ENCODE measurements at places on chromosomes 2 and 18. TPM values are rescaled to one million over a fixed set of nuclear protein-coding genes. Genes with fewer than 3 reads are reported as not detected.

DNA sequence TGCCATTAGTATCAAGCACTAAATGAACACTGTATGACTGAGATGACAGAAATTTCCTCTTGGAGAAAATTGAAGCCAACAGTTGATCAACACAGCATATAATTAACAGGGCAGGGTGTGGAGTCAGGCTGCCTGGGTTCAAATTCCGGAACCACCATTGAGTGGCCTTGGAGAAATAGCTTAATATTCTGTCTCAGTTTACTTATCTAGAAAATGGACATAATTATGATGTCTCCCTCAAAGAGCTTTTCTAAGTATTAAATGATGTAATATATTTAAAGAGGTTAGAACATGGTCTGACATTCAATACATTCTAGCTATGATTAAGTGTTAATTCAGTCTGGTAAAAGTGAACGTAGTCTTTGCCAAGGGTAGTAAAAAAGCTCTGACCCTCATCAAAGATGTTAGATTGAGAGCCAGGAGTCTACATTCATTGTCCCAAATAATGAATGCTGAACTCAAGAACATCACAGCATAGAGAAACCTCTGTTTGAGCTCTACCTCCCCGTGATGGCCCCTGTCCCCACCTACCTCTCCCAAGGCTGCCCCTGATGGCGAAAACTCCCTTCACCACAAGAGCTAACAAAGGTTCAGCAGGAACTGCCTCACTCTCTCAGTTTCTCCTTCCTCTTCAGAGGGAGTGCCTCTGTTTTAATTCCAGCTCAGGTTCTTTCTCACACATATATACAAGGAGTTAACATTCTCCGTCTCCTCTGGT, 2.7 kb upstream of the VWA3B start:
- no peaks in the 10 kb centered on the region for H3K27me3 ChIP-seq
- DNase-seq = no peak
- no peak overlapping the region for H3K4me3 ChIP-seq
- H3K36me3 ChIP-seq = no peaks in the 10 kb centered on the region
- H3K4me1 ChIP-seq = peaks cover 14% of the 10 kb centered on the region
- no peak overlapping the region for H3K27ac ChIP-seq

MROH2A gene
- total RNA-seq = not detected

- peak; percentile 97 for DNase-seq
- no peaks in the 10 kb centered on the region for H3K27me3 ChIP-seq
- peaks cover 10% of the 10 kb centered on the region for H3K36me3 ChIP-seq
- peak overlapping the region; percentile 90 for H3K4me3 ChIP-seq
- peaks cover 14% of the 10 kb centered on the region for H3K4me1 ChIP-seq
Measured at GRCh38 chr2:28391564-28392296, 928 bp upstream of the FOSL2 start.

NYAP2 gene
- total RNA-seq = not detected

CYTIP gene
- 3.3 TPM for total RNA-seq

NTSR2 gene
- total RNA-seq = not detected

- H3K27me3 ChIP-seq = no peaks in the 10 kb centered on the region
- DNase-seq = no peak
- no peak overlapping the region for H3K27ac ChIP-seq
- peaks cover 19% of the 10 kb centered on the region for H3K4me1 ChIP-seq
- no peaks in the 10 kb centered on the region for H3K36me3 ChIP-seq
- no peak overlapping the region for H3K4me3 ChIP-seq
Measured at GRCh38 chr2:108960006-108960405, 29.0 kb downstream of the EDAR start.

MAP3K19 gene
- total RNA-seq = not detected

- H3K4me1 ChIP-seq = no peaks in the 10 kb centered on the region
- H3K4me3 ChIP-seq = no peak overlapping the region
- no peaks in the 10 kb centered on the region for H3K27me3 ChIP-seq
- peak overlapping the region; percentile 17 for H3K27ac ChIP-seq
- no peak for DNase-seq
Measured at GRCh38 chr2:238644095-238645081, 203.5 kb upstream of the TWIST2 start.

- H3K4me3 ChIP-seq = no peak overlapping the region
- H3K36me3 ChIP-seq = no peaks in the 10 kb centered on the region
- H3K27me3 ChIP-seq = no peaks in the 10 kb centered on the region
- no peak overlapping the region for H3K27ac ChIP-seq
- DNase-seq = no peak
Measured at GRCh38 chr18:10797896-10798295, 272.1 kb downstream of the NAPG start.

DNA sequence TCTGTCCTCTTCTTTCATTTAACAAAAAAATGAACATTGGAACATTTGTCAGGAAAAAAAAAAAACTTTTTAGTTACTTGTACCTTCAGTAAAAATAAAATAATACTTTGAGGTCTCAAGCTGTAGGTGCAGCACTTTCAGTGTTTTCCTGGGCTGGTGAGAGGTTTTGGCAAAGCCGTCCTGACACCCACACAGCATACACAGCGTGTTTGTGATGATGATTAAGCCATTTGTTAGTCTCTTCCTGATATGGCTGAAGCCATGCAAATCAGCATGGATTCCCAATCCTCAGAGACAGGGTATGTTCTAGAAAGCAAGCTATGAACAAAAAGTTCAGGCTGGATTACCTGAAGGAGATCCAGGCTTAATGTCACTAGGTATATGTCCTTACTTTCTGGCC, 236.8 kb downstream of the ZNF516 start:
- DNase-seq = no peak
- H3K36me3 ChIP-seq = no peaks in the 10 kb centered on the region
- no peak overlapping the region for H3K27ac ChIP-seq
- no peak overlapping the region for H3K4me3 ChIP-seq
- H3K27me3 ChIP-seq = no peaks in the 10 kb centered on the region

PPP1R1C gene
- total RNA-seq = 5.4 TPM

CYRIA gene
- 1.7 TPM for total RNA-seq

DNA sequence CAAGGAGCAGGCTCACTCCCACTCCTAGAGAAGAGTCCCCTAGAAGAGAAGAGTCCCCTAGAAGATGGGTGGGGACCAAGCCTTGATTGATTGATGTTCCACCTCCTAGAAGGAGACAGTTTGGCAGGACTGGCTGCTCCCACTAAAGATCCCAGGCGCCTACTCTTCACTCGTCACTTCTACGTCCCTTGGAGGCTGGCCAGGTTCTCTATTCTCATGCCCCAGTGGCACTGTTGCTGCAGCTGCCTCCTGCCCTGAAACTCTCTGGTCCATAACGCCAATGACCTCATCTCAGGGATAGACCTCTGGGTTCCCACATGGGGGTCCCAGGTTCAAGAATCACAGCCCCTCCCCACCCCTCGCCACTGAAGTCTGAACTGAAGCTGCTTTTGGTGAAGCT, 2.5 kb upstream of the SP140L start:
- H3K4me3 ChIP-seq = no peak overlapping the region
- no peaks in the 10 kb centered on the region for H3K36me3 ChIP-seq
- no peak for DNase-seq

CD207 gene
- total RNA-seq = not detected

- H3K4me1 ChIP-seq = no peaks in the 10 kb centered on the region
- H3K36me3 ChIP-seq = no peaks in the 10 kb centered on the region
- no peak overlapping the region for H3K4me3 ChIP-seq
Measured at GRCh38 chr18:5979971-5980457, 84.7 kb upstream of the TMEM200C start.

CPO gene
- total RNA-seq = not detected

DNA sequence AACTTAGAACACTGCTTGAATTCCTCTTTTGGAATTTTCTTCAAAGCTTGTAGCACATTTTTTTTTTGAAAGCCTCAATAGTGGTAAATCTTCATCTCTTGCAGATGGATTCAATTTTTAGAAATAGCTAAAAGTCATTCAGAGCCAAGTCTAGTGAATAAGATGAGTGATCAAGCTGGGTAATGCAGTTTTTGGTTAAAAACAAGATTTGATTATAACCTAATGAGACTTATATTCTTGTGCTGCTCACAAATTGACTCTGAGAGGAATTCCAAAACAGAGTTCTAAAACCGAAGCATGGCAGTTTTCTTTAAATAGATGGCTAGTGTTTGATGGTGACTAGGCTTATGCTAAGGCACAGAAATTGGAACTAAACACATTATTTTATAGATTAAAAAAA, 2072.6 kb upstream of the CELF4 start:
- H3K36me3 ChIP-seq = no peaks in the 10 kb centered on the region
- DNase-seq = no peak
- no peaks in the 10 kb centered on the region for H3K4me1 ChIP-seq
- H3K27ac ChIP-seq = no peak overlapping the region
- H3K27me3 ChIP-seq = no peaks in the 10 kb centered on the region

DNA sequence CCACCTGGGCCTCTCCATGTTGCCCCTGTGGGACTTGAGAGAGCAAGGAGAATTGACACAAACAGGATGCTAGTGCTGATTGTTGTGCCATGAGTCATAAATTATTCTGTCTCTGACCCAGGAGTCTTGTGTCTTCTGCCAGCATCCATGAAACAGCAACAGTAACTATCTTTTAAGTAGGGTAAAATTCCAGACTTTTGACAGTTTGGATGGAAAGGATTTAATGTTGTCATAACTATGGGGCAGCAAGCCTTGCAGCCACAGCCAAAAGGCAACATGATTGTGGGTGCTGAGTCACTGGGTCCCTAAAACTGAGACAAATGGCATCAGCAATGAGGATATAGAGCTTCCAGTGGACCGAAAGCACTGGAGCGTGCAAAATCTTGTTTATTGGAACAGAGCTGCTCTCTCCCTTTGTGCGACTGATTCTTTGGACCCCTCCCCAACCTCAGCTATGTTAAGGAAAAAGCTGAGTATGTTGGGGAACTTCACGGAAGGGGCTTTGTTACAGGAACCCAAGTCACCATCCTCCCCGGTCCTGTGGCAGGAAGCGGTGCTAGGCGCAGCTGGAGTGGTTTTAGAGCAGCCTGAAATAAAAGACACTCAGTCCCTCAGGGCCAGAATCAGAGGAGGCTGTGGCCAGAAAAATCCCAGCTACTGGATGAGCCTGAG, 9.6 kb upstream of the ITPRIPL1 start:
- H3K27me3 ChIP-seq = no peaks in the 10 kb centered on the region
- H3K36me3 ChIP-seq = no peaks in the 10 kb centered on the region
- no peak overlapping the region for H3K4me3 ChIP-seq
- H3K4me1 ChIP-seq = no peaks in the 10 kb centered on the region

GRCh38 chr2:235754357-235755207, 260.7 kb downstream of the AGAP1 start:
- H3K4me3 ChIP-seq = no peak overlapping the region
- H3K27me3 ChIP-seq = no peaks in the 10 kb centered on the region
- no peak for DNase-seq
- H3K27ac ChIP-seq = no peak overlapping the region

CARF gene
- 11.2 TPM for total RNA-seq

DSG3 gene
- total RNA-seq = 0.08 TPM

GRCh38 chr18:77366067-77366719, 116.5 kb downstream of the GALR1 start:
- no peaks in the 10 kb centered on the region for H3K27me3 ChIP-seq
- H3K27ac ChIP-seq = peak overlapping the region; percentile 43
- DNase-seq = no peak

SRBD1 gene
- 5.3 TPM for total RNA-seq

DNA sequence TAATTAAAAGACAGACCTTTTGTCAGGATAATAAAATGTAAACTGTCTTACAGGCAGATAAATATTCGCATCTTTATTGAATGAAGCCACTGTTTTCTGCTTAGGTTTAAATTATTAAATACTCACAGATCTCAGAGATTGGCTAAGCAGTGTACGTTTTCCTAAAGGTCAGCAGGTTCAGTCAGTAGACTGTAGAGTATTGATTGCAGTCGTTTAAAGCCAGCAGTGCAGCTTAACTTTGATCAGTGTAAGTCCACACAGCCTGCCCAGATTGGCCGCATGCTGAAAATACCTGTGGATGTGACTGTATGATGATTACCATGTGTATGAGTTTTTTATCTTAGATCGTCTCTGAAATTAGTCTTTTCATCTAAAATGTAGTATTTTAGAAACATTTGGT, 42.3 kb downstream of the ATP9B start:
- H3K36me3 ChIP-seq = peaks cover 14% of the 10 kb centered on the region
- DNase-seq = no peak
- peaks cover 12% of the 10 kb centered on the region for H3K4me1 ChIP-seq

CTNNA2 gene
- total RNA-seq = not detected

LYG1 gene
- 0.75 TPM for total RNA-seq

DNA sequence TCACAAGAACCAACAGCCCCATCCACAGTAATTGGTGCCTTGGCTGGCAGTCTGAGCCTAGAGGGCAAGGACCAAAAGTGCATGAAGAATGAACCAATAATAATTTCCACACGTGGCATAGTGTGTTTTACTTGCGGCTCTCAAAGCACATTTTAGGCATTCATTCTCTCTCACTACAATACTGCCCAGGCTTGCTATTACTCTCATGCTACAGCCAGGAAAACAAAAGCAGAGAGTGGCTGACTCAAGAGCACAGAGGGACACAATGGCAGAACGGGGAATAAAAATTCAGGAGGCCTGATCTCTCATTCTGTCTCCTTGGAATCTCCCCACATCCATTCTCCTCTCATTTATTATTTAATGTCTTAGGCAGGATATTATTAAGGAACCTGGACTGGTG, 57.0 kb upstream of the NOL4 start:
- no peaks in the 10 kb centered on the region for H3K4me1 ChIP-seq
- no peaks in the 10 kb centered on the region for H3K27me3 ChIP-seq
- H3K27ac ChIP-seq = no peak overlapping the region
- H3K36me3 ChIP-seq = no peaks in the 10 kb centered on the region

DNA sequence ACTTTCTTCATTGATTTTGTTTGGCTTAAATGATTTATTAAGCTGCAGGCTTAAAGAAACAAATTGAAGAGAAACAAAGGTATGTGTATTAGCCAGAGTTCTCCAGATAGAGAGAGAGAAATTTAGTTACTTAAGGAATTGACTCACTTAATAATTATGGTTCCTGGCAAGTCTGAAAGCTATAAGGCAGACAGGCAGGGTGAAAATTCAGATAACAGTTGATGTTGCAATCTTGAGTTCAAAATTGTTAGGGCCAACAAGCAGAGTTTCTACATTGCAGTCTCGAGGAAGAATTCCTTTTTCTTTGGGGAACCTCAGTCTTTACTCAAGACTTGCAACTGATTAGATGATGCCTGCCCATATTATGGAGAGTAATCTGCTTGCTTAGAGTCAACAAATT, 593.5 kb downstream of the ADCYAP1 start:
- no peak overlapping the region for H3K27ac ChIP-seq
- no peaks in the 10 kb centered on the region for H3K4me1 ChIP-seq
- H3K4me3 ChIP-seq = no peak overlapping the region
- H3K27me3 ChIP-seq = no peaks in the 10 kb centered on the region

GRCh38 chr2:239821694-239822075, 203.5 kb downstream of the NDUFA10 start:
- H3K27ac ChIP-seq = no peak overlapping the region
- H3K4me3 ChIP-seq = no peak overlapping the region
- H3K36me3 ChIP-seq = no peaks in the 10 kb centered on the region
- no peaks in the 10 kb centered on the region for H3K27me3 ChIP-seq

DNA sequence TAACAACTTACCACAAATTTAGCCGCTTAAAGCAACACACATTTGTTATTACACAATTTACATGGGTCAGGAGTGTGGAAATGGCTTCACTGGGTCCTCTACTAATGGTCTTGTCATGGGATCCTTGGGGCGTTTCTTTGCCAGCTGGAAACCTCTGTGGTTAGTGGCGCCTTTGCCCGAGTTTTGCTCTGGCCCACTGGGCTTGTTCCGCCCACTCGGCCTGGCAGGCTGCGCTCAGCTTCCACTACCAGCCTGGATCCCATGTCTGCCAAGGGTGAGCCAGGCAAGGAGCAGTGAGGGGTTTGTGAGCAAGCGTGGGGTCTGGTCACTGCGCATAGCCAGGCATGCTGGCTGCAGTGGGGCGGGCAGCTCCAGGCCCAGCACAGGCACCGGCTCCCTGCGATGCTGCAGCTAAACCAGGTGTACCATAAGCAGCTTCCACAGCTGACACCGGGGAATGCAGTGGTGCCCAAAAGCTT, 16.2 kb upstream of the MBD2 start:
- DNase-seq = no peak
- no peaks in the 10 kb centered on the region for H3K27me3 ChIP-seq
- H3K4me3 ChIP-seq = no peak overlapping the region
- no peaks in the 10 kb centered on the region for H3K36me3 ChIP-seq

ADGRF3 gene
- total RNA-seq = not detected

AQP12A gene
- total RNA-seq = not detected

All from right atrium auricular region (tissue), 2 donors.